ENCODE measurements at places on chromosomes 12 and 14.
A peak's percentile ranks its signal among the peaks of the same experiment; 100 is the strongest.

- no peak for DNase-seq
Observed at GRCh38 chr14:86450085-86450484, 920.1 kb downstream of the FLRT2 start.

GRCh38 chr12:104736307-104736706 is 221.8 kb downstream of the SLC41A2 start:
- DNase-seq: no peak

DNA sequence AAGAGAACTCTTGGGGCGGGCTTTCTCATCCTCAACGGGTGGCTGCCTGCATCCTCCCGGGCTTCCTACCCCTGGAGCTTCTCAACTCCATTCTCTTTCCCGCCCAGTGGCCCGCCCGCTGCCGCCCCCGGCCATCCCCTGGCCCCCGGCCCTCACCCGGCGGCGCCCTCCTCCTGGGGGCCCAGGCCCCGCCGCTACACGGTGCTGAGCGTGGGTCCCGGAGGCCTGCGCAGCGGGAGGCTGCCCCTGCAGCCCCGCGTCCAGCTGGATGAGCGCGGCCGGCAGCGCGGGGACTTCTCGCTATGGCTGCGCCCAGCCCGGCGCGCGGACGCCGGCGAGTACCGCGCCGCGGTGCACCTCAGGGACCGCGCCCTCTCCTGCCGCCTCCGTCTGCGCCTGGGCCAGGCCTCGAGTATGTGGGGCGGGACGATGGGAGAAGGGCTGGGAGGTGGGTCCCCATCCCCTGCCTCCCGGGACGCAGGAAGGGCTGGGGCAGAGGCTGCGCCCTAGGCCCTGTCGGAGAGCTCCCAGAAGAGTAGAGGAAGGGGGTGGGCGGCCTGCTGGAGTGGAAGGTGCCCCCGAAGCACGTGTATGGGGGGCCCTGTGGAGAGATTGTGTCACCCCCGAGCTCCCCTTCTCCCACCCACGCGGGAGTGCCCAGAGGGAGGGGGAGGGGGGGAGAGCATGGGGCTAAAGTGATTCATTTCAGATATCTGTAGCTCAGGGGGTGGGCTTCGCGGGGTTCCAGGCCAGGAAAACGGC is 1.5 kb downstream of the LAG3 start:
- no peak for DNase-seq

GRCh38 chr14:81567302-81567701 is 33.6 kb upstream of the SEL1L start:
- no peak for DNase-seq

DNA sequence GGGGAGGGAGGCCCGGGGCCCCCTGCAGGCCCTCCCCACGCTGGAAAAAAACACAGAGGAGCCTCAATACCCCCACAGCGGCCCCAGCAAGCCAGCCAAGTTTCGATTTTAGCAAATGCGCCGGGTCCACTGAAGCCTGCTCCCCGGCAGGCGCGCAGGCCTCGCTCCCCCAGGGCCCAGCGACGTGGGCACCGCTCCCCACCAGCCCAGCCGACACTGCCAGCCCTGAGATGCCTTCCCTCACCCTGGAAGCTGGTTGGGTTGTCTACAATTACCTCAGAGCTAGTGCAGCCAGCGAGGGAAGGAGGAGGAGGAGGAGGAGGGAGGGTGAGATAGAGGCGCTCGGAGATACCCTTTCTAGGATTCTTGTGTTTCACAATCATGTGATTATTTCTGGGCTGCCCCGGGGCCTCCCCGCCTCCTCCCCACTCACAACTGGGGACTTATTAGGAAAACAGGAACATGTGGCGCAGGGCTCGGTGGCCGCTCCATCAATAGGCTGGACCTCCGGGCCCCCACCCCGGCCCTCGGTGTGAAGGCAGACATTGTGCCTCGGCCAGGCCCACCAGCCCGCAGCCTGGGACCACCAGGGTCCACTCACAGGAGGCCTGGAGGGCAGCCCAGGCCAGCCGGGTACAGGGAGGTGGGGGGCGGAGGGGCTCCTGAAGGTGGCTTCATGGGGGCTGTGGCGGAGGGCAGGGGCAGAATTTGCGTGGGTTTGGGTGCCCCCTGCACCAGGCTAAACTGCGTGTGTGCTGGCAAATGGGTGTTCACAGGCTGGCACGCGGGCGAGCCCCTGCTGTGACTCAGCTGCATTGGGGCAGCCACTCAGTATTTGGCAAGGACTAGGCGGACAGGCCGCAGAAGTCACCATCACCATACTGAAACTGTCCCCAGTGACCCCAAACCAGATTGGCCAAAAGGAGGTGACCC is 109.9 kb downstream of the NCOR2 start:
- DNase-seq: peak; percentile 53

DNA sequence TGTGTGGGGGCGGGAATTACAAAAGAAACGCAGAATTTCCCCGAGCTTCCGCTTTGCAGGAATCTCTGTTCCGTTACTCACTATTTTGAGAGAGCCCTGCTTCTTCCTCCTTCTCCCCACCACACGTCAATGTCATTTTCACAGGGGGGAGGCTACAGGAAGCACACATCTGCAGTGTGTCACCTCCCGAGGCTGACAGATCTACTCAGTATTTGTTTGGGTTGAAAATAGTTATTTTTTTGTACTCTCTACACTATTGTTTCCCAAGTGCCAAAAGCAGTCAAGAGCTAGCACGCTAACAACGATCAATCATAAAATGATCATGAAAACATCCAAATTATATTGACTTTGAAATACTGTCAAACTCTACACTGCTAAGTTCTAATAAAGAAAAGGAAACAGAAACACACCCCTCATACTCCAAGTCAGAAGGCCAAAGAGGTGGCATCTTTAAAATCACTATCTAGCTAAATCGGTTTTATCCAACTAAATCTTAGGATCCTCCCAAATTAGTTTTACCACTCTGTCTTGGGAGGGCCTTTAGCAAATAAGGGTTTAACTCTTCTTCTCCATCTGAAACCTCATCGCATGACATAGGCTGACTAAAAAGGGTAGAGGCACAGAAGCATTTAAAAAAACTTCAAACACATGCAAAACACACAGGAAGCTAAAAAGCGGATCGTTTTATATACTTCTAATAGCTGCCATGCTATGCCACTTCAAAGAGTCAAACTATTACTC is 51.8 kb downstream of the FOXN3 start:
- DNase-seq: peak; percentile 59

DNA sequence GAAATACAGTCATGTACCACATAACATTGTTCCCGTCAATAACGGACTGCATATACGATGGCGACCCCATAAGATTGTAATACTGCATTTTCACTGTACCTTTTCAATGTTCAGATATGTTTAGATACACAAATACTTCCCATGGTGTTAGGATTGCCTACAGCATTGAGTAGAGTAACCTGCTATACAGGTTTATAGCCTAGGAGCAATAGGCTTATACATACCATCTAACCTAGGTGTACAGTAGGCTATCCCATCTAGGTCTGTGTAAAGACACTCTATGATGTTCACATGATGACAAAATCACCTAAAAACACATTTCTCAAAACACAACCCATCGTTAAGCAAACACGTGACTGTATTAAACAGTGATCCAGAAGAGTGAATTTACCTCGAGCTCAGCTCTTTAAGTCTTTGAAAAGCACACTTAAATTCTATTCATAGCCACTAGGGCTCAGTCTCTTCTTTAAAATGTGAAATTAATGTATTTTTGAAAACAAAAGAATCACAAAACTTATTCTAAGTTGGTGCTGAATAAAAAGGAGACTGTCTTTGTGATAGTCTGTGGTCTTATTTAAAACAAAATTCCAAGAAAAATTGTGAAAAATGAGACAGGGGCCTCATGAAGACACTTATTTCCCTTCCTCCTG is 239.1 kb upstream of the ARID2 start:
- no peak for DNase-seq

DNA sequence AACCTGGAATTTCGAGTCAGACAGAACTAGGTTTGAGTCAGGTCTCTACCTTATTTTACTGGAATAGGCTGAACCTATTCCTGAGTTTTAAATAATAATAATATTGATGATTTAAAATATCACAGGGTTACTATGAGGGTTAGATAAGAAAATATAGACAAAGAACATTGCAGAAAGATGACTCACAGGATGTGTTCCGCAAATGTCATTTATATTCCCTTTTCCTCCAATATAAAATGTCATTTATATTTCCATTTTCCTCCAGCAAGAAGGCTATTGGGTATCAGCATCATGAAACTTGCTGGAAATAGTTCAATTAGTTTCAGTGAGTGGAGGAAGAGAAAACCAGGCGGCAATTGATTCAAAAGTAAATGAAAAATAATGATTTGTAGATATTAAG is 163.9 kb upstream of the RASSF8 start:
- DNase-seq: no peak

GRCh38 chr12:94722664-94723063 is 72.3 kb upstream of the TMCC3 start:
- no peak for DNase-seq

DNA sequence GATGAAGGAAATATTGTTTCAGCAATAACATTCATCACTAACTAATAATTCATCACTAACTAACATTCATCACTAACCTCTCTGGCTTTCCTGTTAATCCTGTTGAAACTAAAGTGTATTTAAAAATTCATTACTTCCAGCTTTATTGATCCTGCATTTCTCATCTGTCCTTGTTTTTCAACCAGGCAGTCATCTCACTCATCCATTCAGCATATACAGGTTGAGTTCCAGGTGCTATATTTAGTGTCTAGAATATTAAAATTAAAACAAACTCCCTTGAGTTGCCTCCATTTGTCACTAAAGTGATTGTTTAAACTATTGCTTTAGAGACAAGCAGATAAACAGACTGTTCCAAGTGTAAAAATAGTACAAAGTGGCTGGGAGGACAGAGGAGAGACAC is 58.1 kb downstream of the ATXN7L3B start:
- no peak for DNase-seq

DNA sequence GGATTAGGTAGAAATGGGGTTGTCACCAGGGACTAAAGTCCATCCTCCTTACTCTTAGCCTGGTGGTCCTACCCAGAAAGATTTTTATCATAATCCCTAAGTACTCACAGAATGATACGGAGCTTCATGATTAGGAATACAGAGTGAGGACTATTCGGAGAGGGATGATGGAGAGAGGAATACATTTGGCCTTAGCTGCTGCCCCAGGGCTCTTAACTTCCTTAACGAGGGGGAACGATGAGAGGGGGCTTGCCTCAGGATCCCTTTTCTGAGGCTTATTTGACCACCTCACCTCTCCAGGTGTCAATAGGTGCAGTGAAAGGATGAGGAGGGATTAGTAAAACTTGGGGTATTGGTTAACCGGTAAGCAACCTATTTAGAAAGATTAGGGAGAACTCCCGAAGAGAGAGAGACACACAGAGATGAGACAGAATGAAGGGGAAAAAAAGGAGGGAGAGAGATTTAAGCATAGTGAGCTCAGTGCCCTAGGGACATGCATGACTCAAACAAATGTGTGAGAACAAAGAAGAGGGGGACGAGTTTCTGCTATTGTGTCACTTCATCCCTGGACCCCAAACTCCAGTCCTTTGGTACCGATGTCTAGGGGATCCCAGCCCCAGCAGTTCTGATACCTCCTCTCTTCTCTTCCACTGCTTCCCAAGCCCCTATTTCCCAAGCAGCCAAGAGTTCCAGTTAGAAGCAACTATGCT is 1.1 kb downstream of the NFE2 start:
- DNase-seq: no peak

DNA sequence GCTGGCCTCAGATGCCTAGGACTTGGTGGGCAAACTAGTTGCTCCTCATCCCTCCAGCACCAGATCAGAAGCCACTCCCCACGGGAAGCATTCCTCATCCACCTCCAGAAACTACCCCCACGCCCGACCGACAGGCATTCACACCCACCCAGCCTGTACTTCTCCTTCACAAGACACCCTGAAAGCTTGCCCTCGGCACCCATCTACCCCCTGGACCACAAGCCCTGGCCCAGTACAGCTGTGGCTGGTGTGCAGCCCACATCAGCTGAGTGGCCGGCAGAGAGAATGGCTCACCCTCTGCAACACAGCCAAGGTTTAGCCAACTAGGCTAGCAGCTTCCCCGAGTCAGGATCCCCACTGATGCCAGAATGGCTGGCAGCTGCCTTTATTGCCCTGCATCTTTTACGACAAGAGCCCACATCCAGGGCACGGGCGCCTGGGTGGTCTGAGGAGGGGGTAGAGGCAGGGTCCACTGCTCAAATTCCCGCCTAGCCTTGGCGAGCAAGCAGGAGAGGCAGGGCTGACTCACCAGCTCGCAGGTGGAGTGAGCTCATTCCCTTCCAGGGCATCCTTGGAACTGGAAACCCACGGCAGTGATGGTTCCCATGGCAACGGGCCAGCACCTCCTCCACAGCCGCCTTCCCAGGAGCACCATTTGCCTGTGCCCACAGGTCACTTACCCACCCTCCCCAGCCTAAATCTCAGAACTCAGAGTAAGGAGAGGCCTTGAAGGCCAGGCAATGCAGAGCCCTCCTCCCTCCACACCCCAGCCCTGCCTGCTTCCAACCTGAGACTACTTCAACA is 17.1 kb downstream of the ACTN1 start:
- no peak for DNase-seq

DNA sequence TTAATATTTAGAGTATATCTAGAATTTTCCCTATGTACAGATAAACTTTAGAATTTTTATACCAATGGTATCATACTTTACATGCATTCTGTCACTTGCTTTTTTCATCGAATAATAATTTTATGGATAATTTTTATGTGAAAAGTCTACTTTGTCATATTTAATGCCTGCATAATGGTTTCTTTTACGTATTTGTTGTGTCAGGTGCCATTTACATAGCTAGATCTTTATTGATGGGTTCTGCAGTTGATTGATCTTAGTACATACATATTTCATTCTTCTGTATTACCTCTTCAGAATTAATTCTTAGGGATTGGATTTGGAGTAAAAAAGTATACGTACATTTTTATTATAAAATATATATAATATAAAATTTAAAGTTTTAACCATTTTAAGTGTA is 77.7 kb upstream of the NEDD1 start:
- no peak for DNase-seq

DNA sequence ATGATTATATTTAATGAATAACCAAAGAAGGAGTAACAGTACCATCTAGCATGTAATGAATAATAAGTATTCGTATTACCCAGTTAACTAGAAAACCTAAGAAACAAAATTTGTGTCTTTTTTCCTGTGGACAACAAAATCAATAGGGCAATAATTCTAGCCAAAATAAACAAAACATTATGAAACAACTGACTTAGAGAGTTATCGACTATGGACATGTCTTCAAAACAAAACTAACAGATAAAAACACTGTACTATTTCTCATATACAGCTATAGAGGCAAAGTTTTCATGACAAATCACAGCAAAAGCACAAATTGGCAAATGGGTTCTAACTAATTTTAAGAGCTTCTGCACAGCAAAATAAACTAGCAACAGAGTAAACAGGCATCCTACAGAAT is 224.1 kb downstream of the ALX1 start:
- DNase-seq: no peak

GRCh38 chr12:117836999-117837736 is 131.6 kb downstream of the KSR2 start:
- DNase-seq: peak; percentile 49

DNA sequence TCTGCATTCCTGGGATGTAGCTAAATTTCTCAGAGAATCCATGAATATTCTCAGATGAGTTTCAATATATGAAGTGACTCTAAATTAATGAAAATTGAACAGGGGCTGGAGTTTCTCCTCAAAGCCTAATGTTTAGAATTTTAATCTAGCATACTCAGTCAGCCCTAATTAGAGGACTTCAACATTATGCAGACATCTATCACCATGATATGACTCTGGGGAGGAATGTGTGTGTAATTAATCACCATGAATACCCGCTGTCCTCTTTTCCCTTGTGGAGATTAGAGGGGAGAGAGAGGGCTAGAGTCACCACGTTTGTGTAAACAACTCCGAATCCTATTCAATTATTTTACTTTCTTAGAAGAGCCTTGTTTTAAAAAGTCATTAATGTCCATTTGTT is 698.6 kb upstream of the MDGA2 start:
- DNase-seq: no peak

- no peak for DNase-seq
Observed at GRCh38 chr14:68506021-68506644, 286.7 kb downstream of the ZFP36L1 start.

Data from central memory CD4-positive, alpha-beta T cell (primary cell).